ENCODE measurements at places on chromosomes 12 and 14.

DNA sequence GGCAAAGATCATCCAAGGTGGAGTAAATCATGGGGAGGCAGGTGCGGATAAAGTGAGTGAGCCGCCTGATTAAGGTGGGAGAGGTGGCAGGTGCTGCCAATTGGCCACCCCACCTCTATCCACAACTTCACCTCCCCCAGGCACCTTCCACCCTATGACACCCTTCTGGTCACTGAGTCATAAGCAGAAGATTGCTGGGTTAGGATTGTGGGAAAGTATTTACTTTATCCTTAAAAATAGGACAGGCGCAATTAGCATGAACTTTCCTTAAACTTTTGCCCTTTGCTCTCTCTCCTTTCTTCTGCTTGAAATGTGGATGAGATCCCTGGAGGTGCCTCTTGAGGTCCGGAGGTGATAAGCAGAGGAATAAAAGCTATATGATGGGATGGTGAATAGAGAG, 14.9 kb upstream of the BMP4 start:
- no peak for DNase-seq

GRCh38 chr14:60116181-60116580, 24.5 kb downstream of the PCNX4 start:
- no peak for DNase-seq

DNA sequence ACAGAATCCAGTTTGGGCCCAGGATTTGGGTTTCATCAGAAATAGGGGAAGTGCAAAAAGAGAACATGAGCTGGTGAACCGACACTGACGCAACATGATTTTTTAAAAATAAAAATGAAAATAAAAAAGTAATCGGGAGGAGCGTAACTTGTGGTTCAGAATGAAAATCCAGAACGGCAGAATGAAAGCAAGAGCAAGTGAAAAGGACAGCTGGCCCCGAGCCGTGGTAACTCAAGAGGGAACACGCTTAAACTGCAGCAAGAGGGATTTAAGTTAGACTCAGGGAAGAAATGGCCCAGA, 1.6 kb downstream of the SLC6A12 start:
- no peak for DNase-seq

GRCh38 chr14:93245764-93246420, 38.8 kb downstream of the UBR7 start:
- DNase-seq: no peak

GRCh38 chr12:108720757-108721514, 10.4 kb downstream of the CORO1C start:
- DNase-seq: no peak

DNA sequence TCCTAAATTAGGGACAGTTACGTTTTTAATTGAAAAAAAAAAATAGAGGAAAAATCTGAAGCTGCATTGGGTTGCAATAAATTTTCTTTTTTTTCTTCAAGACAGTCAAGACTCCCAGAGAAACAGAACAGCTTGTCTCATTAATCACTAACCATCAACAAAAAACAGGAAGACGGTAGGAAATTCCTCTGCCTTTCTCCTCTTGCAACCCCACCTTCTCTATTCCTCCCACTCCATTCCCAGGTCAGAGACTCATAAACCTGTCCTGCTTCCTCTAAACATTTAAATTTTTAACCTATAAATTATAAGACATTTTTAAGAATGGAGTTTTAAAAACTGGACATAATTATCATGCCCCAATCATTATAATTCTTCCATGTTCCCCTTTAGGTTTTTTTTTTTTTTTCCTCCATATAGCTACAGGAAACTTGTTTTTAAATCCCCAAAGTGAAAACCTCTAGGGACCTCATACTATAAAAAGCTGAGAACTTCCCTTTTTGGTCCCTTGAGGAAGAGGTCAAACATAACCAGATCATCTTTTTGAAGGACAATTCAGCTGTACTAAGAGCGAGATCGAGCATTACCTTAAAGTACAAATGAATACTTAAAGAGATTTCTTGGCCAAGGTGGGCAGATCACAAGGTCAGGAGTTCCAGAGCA, 36.0 kb downstream of the CPM start:
- no peak for DNase-seq

DNA sequence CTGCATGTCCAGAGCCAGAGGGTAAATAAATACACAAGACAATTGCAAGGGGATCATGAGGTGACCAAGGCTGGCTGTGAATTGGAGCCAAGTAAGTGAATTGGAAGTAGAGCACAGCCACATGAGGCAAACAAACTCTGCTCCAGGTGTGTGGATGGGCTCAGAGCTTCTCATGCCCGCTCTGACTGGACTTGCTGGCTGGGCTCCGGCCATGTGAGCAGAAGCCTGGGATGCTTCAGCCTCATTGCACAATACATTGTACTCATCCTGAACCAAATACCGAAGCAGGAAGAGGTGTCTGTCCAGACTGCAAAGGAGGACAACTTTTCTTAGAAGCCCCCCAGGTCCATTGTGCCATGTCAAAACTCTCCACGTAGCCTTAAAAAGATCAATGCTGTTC, 193.0 kb downstream of the TTC8 start:
- no peak for DNase-seq

GRCh38 chr12:2161473-2161872, 108.7 kb downstream of the CACNA1C start:
- DNase-seq: no peak

DNA sequence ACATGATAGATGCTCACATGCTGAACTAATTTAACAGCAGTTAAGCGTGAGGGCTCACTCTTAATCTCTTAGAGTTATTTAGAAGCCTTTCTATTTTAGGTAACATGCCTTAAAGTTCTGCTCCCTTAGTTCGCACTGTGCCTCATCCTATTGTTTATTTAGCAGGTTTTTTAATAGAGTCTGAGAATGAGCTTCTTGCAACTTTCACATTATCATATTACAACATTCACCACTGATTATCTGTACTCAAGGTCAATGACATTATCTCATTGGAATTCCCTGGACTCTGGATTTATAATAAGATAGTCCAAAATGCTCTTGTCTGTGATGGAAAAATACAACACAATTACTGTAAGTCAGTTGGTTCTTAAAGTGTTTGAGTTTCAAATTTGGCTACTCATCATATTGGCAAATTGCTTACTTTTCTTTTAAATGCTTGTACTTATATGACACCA, 183.6 kb upstream of the SLC38A2 start:
- DNase-seq: no peak

DNA sequence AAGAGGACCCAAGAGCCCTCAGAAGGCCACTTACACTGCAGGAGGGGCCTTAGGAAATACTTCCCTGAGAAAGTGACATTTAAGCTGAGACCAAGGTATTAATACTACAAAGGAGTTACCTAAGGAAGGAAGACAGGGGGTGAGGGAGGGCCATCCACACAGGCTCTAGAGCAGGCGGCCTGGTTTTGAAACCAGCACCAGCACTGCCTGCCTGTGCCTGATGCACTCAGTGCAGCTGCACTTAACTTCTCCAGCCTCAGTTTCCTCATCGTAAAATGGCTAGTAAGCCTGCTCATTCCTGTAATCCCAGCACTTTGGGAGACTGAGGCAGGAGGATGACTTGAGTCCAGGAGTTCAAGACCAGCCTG, 45.5 kb upstream of the PLEKHG6 start:
- DNase-seq: no peak

DNA sequence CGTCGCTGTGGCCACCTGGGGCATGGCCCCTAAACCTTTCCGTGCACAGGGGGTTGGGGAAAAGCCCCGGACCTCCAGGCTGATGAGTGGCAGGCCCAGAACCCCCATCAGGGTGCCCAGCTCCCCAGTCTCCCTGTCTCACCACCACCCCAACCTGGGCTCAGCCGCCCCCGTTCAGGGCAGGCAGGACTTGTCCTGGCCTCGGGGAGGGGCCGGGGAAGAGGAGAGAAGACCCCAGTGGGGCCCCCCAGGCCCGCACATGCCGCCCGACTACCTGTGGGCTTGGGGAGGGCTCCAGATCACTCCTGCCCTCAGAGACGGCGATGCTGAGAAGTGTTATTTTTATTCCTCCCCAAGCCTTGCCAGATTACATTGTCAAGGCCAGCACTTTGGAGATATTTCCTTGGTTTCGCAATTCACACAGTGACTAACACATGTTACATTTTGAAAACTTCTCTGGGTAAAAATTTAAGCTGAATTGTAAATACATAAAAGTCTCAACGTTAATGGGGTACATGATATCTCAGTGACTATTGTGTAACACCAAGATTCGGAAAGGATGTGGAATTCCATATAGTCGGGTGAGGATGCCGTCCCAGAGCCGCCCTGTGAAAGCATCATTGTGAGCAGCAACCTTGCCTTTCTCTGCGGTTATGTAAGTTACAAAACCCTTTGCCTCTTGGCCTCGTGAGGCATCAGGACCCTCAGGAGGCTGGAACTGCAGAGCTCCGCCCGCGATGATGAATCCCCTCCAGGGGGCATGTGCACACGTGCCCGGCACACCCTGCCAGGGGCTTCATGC, 85.6 kb upstream of the DIO3 start:
- no peak for DNase-seq

DNA sequence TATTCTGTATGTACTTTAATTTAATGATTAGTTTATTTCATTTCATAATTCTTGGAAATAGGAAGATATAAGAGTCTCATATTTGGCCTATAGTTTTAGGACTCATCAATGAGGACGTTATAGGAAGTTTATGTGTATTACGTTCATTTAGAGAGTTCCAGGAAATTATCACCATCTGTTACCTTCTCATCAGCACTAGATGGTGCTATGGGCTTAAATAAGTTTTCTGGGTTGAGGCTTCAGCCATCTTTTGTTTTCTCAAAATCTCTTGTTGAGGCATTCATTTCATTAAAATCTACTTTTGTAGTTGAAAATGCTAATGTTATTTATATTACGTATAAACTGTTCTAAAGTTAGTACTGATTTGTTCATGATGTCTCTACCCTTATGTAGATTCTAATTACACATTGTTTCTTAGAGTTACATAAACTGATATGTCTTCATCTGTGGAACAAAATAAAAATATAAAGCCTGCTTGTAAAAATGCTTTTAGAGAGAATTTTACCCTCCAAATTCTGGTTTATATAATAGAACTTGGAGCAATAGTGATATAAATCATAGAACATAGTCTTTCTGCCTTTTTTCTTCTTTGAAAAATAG, 89.2 kb downstream of the CFAP54 start:
- peak; percentile 7 for DNase-seq

DNA sequence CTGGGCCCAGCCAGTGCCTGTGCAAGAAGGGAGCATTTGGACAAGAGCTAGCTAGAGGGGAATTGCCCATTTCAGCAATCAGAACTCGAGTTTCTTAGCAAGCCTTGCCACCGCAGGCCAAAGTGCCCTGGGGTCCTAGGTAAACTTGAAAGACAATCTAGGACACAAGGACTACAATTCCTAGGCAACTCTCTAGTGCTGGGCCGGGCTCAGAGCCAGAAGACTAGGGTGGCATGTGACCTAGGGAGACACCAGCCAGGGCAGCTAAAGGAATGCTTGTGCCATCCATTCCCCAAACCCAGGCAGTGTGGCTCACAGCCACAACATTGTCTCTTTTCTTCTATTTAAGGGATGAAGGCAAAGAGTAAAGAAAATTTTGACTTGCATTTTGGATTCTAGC, 205.0 kb downstream of the BMP4 start:
- no peak for DNase-seq

- no peak for DNase-seq
Measured at GRCh38 chr14:53060046-53060445, 93.1 kb downstream of the DDHD1 start.

GRCh38 chr12:7096979-7097378, 4.7 kb upstream of the C1R start:
- DNase-seq: no peak

DNA sequence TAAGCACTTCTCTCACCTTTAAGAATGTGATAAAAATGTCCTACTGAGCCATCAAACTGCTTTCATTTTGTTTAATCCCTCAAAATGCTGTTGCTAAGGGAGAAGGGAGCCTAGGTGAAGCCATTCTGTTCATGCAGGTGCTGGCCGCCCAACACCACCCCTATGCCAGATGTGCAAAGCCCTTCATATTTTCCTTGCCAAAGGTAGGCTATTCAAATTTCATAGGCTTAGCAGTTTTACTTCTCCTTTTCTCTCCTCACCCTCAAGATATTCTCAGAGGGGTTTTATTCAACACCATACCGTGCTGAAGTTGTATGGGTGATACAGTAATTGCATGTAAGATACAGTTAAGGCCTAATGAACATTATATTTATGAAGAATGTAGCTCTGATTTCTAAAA, 461.7 kb downstream of the GXYLT1 start:
- no peak for DNase-seq

DNA sequence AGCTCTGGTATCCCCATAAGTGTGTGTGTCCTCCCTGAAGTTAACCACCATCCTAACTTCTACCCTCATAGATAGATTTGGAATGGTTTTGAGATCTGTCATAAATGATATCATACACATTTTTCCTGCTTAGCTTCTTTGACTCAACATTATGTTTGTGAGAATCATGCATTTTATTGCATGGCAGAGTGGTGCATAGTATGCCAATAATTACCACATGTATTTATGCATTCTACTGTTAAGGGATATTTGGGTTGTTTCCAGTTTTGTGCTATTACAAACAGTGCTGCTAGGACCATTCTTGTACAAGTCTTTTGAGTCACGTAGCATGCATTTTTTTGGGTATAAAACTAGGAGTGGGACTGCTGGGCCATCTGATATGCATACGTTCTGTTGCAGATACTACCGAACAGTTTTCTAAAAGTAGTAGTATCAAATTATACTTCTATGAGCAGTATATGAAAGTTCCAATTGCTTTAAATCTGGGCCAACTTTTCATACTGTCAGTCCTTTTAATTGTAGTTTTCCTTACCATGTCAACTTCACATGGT, 13.4 kb downstream of the GRIP1 start:
- DNase-seq: no peak

- DNase-seq: peak; percentile 11
Measured at GRCh38 chr14:89067293-89067972, 243.0 kb downstream of the TTC8 start.

GRCh38 chr12:71250166-71250565, 92.4 kb upstream of the TSPAN8 start:
- no peak for DNase-seq
